K562 (cell line): ENCODE measurements at places on chromosomes 6 and 20.
A peak's percentile ranks its signal among the peaks of the same experiment; 100 is the strongest.

DNA sequence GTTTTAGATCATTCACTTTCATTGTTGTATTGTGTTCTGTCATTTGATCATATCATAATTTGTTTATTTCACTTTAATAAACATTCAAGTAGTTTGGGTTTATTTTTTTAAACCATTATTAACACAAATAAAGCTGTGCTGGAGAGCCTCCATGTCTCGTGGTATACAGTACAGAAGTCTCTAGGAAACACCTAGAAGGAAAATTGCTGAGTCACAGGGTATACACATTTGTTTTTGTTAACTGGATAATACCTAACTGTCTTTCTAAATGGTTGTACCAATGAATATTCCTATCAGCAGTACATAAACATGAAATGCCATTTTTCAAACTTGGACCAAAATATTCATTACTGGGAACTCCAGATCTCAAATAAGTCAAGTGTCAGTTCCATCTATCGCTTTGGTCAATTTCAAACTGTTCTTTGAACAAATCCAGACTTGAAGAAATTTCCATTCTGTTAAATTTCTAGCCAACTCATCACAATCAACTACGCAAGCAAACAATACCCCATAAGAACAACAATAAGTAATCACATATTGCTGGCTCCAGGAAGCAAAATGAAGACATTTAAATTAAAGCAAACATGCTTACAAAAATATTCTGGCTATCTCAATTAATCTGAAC lies 138.1 kb downstream of the ATXN1 start:
- no peak for DNase-seq

DNA sequence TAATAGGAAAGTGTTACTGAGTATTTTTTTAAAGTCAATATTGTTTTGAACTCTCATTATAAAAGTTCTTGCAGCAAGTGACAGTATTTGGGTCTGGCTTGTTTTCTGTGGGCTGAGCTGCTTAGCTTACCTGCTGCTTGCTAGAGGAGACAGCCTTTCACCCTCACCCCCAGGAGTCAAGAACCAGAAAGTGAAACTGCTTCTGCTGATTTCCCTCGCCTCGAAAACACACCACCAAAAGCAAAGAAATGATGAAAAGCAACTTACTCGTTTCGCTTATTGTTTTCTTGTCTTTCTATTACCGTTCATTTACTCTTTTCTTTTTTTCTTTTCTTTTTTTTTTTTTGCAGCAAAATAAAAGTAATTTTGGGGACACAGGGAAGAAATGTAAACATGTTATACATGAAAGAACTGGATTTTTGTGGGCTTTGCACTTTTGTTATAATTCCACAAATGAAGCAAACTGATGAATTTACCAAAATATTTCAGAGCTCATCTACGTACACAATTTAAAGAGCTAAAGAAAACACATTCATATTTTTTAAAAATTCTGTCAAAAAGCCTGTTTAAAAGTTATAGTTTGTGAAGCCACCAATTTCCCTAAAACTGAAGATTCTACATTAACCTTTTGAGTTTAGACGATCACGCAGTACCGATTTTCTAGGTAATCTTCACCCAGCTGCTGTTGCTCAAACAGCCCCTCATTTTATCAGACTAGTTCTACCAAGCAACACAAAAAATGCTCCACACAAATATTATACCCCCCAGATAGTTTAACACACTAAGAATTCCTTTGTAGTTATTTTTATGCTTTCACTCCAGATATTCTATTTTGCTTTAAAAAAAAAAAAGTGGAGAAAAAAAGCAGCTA lies 1.7 kb downstream of the SCML4 start:
- no peak for DNase-seq

DNA sequence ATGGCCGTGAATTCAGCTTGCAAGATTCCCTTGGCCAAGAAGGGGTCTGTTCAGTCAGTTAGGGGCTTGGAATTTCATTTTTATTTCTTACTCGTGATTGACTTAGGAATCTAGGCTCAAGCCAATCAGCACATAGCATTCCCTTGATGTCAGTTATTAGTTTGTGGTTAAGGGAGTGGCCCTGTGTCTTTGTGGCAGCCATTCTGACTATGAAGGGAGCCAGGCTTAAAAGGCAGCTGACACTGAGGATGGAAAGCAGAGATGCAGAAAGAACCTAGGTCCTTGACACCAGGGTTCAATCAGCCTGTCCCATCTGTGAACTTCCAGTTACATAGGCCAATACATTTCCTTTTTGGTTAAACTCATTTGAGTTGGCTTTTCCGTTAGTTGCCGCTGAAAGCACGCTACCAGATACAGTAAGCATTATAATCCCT lies 48.1 kb downstream of the MCUR1 start:
- peak; percentile 42 for DNase-seq

DNA sequence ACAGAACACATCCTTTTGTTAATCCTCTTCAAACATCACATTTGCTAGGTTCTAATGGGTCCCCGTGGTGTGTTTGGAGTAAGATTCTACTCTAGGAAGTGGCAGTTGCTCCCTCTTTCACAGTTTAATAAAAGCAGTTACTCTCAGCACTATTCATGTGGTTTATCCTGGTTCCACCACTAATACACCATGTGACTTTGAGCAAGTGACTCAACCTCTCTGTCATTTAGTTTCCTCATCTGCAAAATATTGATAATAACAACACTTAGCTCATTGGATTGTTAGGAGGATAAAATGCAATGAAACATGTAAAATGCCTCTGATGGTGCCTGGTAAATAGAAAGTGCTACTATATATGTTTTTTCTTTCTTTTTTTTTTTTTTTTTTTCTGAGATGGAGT lies 488.0 kb upstream of the NOX3 start:
- no peak for DNase-seq

- DNase-seq: no peak
These were observed 119.7 kb downstream of the MYLK4 start for GRCh38 chr6:2630891-2631571.

GRCh38 chr6:104183816-104184435 lies 675.8 kb downstream of the HACE1 start:
- DNase-seq: no peak

- DNase-seq: no peak
These were observed 137.4 kb upstream of the SGK1 start for GRCh38 chr6:134455319-134455718.

- peak; percentile 11 for DNase-seq
These were observed 115.1 kb upstream of the TOP1 start for GRCh38 chr20:40913224-40914185.

DNA sequence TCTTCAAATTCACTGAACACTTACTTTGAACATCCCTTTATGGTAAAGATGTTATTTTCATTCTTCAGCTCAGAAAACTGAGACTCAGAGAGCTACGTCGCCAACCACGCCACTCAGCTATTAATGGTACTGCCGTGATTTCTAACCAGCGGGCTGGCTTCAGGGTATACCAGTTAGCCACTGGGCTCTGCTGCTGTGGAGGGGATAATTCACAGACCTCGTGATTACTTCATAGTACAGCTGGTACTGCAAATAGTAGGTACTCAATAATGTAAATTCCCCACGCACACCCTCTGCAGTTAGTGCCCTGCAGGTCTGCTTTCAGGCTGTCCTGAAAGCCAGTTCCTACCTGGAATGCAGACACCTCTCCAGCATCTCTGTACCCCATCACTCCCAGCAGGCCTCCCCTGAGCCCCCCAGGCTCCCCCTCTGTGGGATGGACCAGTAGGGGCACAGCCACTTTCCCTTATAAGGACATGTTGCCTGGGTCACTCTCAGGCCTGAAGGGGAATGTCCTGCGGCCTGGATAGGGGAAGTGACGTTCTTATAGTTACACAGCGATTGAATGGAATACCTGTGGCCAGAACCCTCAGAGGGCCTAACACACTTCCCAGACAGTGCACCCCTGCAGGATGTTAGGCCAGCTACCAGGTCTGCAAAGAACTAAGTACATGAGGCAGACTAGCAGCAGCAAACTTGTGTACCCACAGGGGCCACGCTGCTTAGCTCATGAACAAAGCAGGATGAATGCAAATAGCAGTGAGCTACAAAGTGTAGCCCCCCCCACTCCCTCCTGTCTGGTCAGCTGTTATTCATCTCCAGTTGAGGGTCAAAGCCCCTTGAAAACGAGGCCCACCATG lies 1.3 kb upstream of the OCSTAMP start:
- no peak for DNase-seq

DNA sequence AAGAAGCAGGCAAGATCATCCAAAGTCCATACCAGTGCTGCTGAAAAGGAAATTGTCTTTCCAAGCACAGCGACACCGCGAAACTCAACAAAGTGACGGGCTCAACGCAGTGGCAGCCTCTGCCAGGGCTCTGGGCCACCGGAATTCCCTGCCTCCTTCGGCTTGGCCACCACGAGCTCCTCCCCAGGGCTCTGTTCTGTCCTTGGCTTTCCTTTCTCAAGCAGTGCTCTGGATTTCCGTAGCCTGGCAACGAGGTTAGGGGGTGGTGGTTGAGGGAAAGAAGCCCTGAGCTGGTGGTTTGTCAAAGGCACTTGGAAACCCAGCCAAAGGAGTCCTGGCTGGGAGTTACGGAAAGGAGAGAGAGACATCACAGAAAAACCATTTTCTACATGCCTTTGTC lies 31.2 kb downstream of the PRR18 start:
- DNase-seq: no peak

DNA sequence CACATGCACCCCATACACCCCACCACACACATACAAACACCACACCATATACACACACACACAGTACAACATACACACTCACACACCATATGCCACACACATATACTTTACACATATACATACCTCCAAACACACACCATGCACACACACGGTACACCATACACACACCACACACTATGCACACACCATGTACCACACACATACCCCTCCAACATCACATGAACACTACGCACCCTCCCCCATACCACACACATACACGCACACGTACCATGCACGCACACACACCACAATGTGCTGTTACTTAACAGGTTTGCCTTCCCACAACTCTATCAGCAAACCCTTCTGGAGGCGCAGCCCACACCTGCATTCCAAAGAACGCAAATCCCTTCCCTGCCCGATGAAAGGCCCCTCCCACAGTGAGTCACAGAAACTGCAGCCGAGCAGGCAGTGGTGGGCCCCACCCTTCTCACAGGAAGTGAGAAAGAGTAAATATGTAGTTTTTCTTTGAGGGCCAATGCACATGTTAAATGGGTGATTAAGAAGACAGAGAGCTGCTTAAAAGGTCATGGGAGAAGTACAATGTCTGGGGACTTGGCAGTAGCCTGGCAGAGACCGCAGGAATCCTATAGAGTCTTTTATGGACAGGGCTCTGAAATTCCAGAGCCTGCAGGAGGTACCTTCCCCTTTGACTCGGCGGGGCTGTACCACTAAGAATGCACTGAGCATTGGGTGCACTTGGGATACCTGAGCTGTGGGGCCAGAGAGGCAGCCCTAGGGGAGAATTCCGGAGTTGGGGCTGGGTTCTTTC lies 34.1 kb upstream of the EZR start:
- DNase-seq: peak; percentile 96

GRCh38 chr6:148864941-148865340 lies 118.1 kb downstream of the UST start:
- DNase-seq: no peak

DNA sequence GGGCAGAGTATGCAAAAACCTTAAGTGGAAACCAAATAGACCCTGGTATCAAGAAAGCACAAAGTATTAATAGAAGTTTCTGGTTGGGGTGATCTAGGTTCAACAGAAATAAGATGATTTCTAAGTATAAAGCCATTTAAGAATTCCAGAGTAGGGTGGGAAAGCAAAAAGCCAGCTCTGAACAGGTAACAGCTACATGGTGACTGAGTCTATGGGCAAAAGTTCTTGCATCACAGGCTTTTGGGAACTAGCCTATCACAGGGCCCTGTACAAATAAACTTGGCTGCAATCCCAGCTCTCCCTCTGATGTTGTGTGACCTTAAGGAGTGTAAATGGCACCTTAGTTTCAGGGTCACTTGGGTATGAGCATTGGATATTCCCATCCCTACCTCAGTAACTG lies 5.5 kb downstream of the TCF19 start:
- DNase-seq: no peak

GRCh38 chr20:62765432-62766070 lies 30.7 kb upstream of the MRGBP start:
- no peak for DNase-seq

- DNase-seq: no peak
These were observed 197.8 kb downstream of the HAO1 start for GRCh38 chr20:7742479-7742878.

- no peak for DNase-seq
These were observed 621.8 kb downstream of the CDH26 start for GRCh38 chr20:60579941-60580515.

GRCh38 chr6:1485678-1486077 lies 96.3 kb downstream of the FOXF2 start:
- no peak for DNase-seq

DNA sequence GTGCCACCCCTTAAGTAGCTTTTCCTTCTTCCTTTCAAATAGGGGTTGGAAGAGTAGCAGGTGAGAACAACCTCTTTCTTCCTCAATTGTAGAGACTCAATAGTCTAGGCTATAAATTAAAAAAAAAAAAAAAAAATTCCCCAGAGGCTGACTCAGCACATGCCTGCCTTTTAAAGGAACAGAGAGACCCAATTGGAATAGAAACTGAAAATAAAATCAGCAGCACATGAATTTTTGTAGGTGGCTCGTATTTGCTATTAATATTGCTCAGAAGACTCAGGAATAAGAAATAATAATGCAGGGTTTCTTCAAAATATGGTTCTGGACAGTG lies 19.3 kb downstream of the TOP1 start:
- no peak for DNase-seq

GRCh38 chr6:107064579-107065065 lies 36.6 kb downstream of the MTRES1 start:
- no peak for DNase-seq

DNA sequence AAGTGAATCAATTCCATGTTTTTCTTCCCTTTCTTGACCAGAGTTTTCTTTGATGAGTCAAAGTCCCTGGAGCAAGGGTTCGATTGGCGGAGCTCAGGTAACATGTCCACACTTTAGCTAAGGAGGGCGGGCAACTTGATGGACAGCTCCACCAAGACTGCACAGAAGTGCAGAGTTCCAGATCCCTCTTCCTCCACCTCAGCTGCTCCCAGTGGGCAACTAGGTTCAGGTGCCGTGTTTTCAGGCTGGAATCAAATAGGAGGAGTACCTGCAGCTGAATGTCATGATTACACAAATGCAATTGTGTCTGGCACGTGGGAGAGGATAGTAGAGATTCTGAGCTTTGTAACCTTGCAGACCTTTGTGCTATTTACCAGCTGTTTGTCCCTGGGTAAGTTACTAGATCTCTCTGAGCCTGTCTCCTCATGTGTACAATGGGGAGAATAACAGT lies 1.9 kb upstream of the ELMO2 start:
- DNase-seq: no peak

- peak; percentile 33 for DNase-seq
These were observed 33.0 kb upstream of the FILIP1 start for GRCh38 chr6:75526502-75527127.

GRCh38 chr6:123888771-123889513 lies 85.3 kb downstream of the NKAIN2 start:
- DNase-seq: no peak

- no peak for DNase-seq
These were observed 131.9 kb upstream of the STMND1 start for GRCh38 chr6:16969699-16970655.

DNA sequence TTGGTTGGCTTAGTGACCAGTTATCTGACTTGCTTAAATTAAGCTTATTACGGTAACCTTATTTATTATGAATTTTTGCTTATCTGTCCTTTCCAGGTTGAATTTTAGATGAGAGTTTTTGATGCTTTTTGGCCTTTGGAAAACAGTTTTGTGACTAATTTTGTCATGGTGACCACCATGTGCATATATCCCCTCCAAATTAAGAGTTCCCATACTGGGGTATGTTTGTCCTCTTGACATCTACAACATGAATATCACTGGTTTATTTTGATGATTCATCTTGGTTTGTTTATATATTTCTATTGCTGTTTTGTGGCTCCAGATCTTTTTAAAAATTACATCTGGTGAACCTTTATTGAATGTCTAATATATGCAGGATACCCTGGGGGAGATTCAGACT lies 61.4 kb downstream of the PHF20 start:
- no peak for DNase-seq
